ENCODE measurements at places on chromosomes 7 and 10. TPM values are rescaled to one million over a fixed set of nuclear protein-coding genes. Genes with fewer than 3 reads are reported as not detected.

Gene RGR
- not detected for total RNA-seq

Gene RRP12
- 45.0 TPM for total RNA-seq

Gene FAM13C
- total RNA-seq = 8.7 TPM

Gene TMEM72
- total RNA-seq = not detected

Gene LRRD1
- total RNA-seq = 0.27 TPM

Gene PRTFDC1
- 10.6 TPM for total RNA-seq

DNA sequence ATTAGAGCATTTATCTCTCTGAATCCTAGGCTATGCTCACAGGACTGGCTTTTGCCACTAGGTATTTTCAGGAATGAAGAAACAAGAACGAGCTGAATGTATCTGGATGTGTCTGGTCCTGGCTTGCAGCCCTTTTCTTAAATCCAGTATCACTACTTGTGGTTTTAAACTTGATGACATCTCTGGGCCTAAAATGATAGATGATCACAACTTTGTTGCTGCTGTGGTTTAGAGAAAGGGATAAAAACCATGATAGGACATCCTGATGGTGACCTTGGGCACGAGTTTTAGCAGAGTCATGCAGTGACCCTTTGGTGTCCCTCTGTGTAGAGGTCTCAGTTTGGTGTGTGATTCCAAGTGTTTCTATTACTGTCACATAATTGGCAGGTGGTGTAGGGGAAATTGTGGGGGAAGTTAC lies 31.7 kb upstream of the SEMA3C start:
- H3K27ac ChIP-seq = no peak overlapping the region
- peak; percentile 76 for DNase-seq
- H3K36me3 ChIP-seq = no peaks in the 10 kb centered on the region
- H3K4me3 ChIP-seq = no peak overlapping the region

GRCh38 chr7:20172736-20173334 lies 44.3 kb downstream of the MACC1 start:
- no peaks in the 10 kb centered on the region for H3K36me3 ChIP-seq
- no peaks in the 10 kb centered on the region for H3K27me3 ChIP-seq
- H3K4me1 ChIP-seq = no peaks in the 10 kb centered on the region
- peak; percentile 41 for DNase-seq

- DNase-seq = peak; percentile 0
- no peaks in the 10 kb centered on the region for H3K36me3 ChIP-seq
- H3K27me3 ChIP-seq = no peaks in the 10 kb centered on the region
- no peak overlapping the region for H3K4me3 ChIP-seq
- no peaks in the 10 kb centered on the region for H3K4me1 ChIP-seq
These were observed 802.5 kb downstream of the GRM8 start for GRCh38 chr7:126450269-126450671.

- H3K4me1 ChIP-seq = peaks cover 7% of the 10 kb centered on the region
- H3K27ac ChIP-seq = peak overlapping the region; percentile 33
- H3K4me3 ChIP-seq = no peak overlapping the region
- DNase-seq = peak; percentile 57
- no peaks in the 10 kb centered on the region for H3K27me3 ChIP-seq
- H3K36me3 ChIP-seq = no peaks in the 10 kb centered on the region
These were observed 389.0 kb upstream of the SORCS1 start for GRCh38 chr10:107553470-107553869.

- peaks cover 9% of the 10 kb centered on the region for H3K27me3 ChIP-seq
- H3K36me3 ChIP-seq = no peaks in the 10 kb centered on the region
- DNase-seq = no peak
- no peak overlapping the region for H3K4me3 ChIP-seq
- no peaks in the 10 kb centered on the region for H3K4me1 ChIP-seq
These were observed 164.5 kb downstream of the HERPUD2 start for GRCh38 chr7:35530124-35531109.

- H3K4me3 ChIP-seq = no peak overlapping the region
- H3K4me1 ChIP-seq = no peaks in the 10 kb centered on the region
- DNase-seq = no peak
These were observed 129.3 kb upstream of the ACBD5 start for GRCh38 chr10:27369880-27370279.

DNA sequence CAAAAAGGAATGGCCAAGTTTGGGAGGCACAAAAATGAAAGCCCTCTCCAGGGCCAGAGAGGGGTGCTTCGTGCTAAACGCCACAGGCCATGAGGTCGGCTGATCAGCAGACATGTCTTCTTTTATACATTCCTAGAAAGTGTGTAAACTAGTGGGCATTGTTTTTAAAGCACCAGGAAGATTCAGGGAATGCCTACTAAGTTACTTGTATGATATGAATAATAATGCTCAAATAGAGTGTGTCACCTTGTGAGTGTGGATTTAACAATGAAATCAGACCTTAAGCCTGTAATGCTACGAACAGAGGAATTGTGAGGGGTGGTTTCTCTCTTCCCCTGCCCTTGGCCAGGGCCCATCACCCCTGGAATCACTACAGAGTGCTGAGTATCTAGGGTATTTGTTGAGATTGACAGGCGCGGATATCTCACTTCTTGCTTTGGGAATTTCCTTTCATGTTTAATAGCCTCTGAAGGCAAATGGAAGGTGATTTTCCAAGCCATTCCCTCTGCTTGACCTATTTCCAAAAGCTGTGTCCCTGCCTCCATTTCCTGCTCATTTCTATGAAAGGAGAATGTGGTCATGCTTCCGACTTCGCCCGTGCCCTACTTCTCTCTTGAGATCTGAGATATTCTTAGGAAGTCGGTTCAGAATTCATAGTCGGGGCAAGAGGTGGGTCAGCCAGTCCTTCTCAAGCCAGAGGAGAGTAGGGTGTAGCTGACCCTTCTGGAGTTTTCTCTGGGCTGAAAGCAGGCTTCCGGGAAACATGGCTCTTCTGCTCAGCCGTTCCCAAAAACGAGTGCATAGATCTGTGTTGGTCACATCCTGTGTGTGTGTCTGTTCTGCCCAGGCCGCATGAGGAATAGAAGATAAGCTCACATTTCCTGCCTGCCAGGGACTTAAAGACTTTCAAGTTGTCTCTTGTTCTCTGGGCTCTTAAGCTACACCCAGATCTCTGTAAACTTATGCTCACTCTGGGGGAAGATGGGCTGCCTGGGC lies 167.8 kb upstream of the ITGB1 start:
- H3K27me3 ChIP-seq = no peaks in the 10 kb centered on the region
- DNase-seq = peak; percentile 64
- H3K27ac ChIP-seq = peak overlapping the region; percentile 19
- H3K36me3 ChIP-seq = no peaks in the 10 kb centered on the region
- peaks cover 50% of the 10 kb centered on the region for H3K4me1 ChIP-seq

DNA sequence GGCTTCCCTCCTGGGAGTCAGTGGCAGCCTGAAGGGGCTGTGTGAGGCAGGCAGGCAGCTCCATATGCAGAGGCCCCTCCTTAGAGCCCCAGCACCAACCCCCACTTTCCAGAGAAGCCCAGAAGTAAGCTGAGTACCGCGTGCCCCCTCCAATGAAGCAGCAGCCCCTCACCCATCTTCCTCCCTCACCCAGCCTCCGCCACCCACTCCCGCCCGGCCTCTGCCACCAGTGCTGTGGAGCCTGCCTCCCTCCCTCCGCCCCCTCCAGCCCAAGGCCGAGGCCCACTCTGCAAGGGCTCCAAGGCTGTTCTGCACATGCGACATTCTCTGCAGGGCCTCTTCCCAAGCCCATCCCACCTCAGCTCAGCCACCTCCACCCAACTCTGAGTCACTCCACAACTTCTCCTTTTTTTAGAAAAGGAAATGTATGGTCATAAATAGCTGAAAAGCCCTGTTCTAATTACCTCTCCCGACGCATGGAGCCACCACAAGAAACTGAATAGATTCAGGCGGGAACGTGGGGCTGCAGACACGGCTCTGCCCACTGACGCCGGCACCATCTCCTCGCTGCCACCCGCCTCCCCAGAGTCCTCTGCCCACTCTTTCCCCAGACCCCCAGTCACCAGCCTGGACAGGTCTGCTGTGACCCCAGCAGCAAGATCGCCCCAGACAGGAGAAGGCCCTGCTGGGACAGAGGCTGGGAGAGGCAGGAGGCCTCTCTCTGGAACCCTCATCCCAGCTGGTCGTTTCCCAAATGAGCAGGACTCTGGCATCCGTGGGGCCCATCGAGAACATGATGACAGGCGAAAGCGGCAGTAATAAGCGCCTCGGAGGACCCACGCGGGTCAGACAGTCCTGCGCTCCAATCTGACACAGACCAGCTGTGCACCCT lies 213.9 kb downstream of the MAD1L1 start:
- H3K27me3 ChIP-seq = no peaks in the 10 kb centered on the region
- peak; percentile 75 for DNase-seq
- H3K4me3 ChIP-seq = no peak overlapping the region
- no peaks in the 10 kb centered on the region for H3K36me3 ChIP-seq

GRCh38 chr10:32049113-32049512 lies 7.1 kb downstream of the KIF5B start:
- DNase-seq = peak; percentile 47
- peaks cover 27% of the 10 kb centered on the region for H3K36me3 ChIP-seq
- no peak overlapping the region for H3K4me3 ChIP-seq
- H3K27me3 ChIP-seq = no peaks in the 10 kb centered on the region

- H3K36me3 ChIP-seq = no peaks in the 10 kb centered on the region
- no peak overlapping the region for H3K4me3 ChIP-seq
- H3K27ac ChIP-seq = no peak overlapping the region
- no peaks in the 10 kb centered on the region for H3K27me3 ChIP-seq
- DNase-seq = no peak
These were observed 42.5 kb upstream of the FZD8 start for GRCh38 chr10:35684586-35684985.

DNA sequence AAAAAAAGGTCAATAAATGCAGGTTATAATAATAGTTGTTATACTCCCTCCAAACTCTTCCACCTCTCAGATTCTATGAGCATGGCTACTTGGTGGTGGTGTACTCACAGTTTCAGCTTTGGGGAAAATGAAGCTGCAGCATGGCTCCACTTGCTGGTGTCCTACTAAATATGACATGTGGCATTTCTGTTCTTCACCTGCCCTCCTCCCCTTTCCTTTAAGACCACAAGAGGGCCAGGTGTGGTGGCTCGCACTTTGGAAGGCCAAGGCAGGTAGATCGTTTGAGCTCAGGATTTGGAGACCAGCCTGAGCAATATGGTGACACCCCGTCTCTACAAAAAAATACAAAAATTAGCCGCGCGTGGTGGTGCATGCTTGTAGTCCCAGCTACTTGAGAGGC lies 101.1 kb downstream of the SLC37A3 start:
- DNase-seq = no peak
- H3K36me3 ChIP-seq = no peaks in the 10 kb centered on the region
- no peak overlapping the region for H3K4me3 ChIP-seq
- H3K4me1 ChIP-seq = no peaks in the 10 kb centered on the region

GRCh38 chr7:112538726-112539255 lies 58.0 kb downstream of the LSMEM1 start:
- no peak overlapping the region for H3K27ac ChIP-seq
- H3K4me3 ChIP-seq = no peak overlapping the region
- no peaks in the 10 kb centered on the region for H3K36me3 ChIP-seq
- H3K4me1 ChIP-seq = no peaks in the 10 kb centered on the region

DNA sequence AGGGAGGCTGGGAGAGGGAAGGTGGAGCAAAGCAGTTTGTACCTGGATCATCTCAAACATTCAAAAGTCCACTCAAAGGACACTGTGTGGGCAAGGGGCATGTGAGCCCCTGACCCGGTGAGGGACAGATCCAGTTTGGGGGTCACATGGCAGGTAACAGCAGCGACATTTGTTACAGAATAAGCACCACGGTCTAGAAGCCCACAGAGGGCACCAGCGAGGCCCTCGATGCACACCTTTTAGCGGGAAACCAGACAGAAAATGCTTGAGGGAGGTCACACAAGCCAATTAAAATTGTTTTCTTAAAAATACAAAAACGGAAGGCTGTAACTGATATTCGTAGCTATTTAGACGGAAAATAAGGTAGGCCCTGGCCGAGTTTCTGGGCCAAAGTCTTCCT lies 144.4 kb downstream of the ZMYND11 start:
- no peak for DNase-seq
- no peak overlapping the region for H3K4me3 ChIP-seq
- no peak overlapping the region for H3K27ac ChIP-seq
